ENCODE measurements at places on chromosomes 13 and 19.

- DNase-seq = no peak
Observed at GRCh38 chr13:64688893-64689677, 2541.1 kb downstream of the PCDH9 start.

DNA sequence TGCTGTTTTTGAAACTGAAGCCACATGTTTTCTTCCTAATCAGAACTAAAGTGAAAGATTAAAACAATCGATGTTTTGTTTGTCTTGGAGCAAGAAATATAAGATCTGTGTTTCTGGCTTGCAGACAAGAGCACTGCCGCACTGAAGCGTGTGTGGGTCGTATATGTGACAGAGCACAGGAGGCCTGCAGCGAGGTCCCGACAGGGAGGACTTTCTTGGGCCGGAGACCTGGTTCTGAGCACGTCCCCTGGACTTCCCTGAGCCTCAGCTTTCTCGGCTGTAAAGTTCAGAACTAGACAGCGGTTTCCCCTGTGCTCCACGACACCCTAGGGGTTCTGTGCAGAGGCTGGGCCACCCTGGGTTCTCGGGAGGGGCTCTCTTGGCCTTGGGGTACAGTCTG lies 60.5 kb downstream of the GADD45B start:
- DNase-seq = no peak

DNA sequence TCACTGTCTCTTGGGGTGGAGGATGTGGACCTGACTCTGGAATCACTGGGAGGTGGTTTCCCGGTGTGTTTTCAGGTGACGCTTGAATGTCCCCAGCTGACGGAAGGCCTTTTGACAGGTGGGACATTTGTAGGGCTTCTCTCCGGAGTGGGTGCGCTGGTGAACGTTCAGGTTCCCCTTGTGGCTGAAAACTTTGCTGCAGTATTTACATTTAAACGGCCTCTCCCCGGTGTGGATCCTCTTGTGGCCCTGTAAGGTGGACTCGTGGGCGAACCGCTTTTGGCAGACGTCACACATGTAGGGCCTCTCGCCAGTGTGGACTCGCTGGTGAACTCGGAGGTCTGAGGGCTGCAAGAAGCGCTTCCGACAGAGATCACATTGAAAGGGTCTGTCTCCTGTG lies 7.8 kb downstream of the ZSCAN5B start:
- DNase-seq = no peak

- DNase-seq = no peak
Observed at GRCh38 chr13:114065926-114066774, 66.3 kb downstream of the RASA3 start.

DNA sequence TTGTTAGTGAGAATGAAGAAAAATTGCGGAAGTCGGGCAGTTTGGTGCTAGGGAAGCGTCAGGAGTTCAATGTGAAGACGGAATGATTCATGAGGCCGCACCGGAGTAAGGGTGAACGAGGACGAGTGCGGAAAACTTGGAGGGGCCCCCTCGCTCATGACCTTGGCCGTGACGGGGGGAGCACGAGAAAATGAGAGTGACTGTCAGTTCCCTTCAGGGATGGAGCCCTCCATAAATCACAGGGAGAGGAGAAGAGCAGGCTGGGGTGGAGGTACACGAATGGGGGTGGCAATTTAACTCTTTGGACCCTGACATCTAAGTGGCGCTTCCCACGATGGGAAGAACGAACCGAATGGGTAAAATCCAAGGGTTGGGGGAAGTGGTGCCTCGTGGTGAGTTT lies 486.4 kb downstream of the TSHZ3 start:
- DNase-seq = no peak

- DNase-seq = no peak
Observed at GRCh38 chr13:26629260-26629825, 71.9 kb downstream of the WASF3 start.

- no peak for DNase-seq
Observed at GRCh38 chr19:46736531-46737297, 9.1 kb upstream of the FKRP start.

GRCh38 chr13:40181203-40181845 lies 485.1 kb downstream of the FOXO1 start:
- DNase-seq = no peak

- DNase-seq = no peak
Observed at GRCh38 chr13:24500977-24501376, 11.6 kb downstream of the PARP4 start.

DNA sequence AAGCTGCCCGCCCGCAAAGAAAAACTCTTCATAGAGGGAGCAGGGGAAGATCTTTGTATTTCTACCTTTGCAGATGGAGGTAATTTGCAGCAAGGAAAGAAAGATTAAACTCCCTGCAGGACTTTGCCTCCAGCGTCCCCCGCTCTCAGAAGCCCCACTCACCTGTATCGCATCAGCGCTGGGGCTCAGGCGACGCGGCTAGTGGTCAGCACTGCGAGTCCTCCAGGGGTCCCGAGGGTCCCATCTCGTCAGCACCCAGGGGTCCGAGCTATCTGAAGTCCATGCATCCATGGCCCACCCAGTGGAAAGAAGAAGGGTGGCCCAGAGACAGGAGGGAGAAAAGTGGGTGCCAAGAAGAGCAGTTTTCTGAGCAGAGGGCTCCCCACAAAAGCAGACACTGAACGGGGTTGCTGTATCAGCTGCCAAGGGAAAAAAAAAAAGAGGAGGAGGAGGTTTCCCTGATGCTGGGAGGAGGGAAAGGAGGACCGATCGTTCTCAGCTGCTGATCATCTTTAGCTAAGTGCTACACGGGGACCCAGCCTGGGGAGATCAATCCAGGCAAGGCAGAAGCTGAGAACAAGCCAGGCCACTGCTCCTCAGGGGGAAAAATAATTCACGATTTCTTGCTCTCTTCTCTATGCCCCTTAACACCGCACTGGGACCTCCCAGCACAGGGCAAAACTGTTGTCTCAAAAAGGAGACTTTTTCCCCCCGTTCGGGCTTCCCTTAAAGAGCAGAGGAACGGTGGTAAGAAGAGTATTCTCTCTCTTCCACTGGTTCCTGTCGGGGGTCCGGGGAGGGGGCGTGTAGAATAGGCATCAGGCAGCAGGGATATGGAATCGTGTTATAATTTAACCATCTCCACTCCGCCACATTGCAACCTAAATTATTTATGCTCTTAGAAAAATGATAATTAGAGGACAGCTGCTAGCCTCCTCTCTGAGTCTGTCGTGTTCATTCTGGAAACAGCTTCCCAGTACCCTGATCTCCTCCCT lies 117.7 kb upstream of the CACNA1A start:
- DNase-seq = no peak

DNA sequence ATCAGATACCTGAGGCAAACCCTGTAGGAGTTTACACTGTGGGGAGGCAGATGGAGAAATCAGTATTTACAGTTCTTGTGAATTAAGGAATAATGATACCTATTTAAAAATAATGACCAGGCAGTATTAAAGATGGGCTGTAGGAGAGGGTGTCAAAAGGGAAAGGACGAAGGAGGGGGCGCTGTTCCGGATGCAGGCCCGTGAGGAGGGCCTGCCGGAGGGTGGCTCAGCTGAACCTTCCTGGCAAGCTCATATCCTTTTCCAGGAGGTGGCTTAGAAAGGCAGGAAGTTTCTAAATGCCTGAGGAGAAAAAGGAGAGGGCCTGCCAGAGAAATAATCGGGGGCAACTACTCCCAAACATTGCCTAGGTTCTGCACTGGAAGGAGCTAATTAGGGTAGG lies 46.6 kb downstream of the MBNL2 start:
- DNase-seq = no peak

DNA sequence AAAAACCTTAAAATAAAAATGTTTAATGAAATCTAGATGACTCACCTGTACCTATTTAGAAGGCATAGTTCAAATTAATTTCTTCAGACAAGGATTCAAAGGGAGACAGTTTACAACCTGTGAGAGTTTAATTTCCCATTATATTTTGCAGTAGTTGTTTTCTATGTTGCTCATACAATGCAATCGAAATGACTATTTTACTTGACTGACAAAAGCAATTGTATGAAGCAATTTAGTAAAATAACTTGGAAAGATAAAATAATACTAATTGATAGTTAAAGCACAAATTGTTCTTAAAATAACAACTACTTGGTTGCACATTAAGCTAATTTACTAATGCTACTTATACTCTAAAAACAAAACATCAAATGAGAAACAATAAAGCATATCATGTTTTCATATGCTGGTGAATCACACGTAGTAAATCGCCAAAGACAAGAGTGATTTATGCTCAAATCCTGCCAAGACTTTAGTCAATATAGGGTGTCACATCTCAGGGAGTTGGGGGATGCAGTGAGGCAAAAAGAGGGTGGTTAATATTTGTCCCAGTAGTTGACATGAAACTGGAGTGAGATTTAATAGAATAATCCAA lies 6.4 kb downstream of the DACH1 start:
- no peak for DNase-seq

DNA sequence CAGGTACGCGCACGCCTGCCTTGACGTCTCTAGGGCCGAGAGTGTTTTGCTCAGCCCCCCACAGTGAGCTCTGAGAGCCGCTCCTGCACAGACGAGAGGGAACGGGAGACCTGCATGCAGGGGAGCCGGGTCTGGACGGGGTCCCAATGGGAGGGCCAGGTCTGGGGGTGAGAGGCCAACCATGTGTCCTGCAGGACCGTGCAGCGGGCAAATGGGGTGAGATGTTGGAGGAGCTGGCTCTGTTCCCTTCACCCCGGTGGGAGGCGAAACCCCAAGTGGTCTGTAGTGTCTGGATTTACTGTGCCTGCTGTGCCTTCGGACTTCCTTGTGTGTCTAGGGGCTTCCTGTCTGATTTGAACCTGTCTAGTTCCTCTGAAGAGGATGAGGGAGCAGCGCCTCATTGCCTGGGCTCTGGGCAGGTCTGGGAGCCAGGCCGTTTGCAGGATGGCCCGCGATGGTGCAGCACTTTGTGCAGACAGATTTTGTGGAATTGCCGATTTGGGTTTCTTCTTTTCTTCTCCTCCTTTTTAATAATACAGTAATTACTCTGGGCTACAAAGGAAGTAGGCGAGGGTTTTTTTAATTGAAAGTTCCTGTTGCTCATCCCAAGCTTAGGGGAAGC lies 2.1 kb downstream of the CSNK1G2 start:
- no peak for DNase-seq

GRCh38 chr13:32124743-32125142 lies 93.2 kb downstream of the FRY start:
- no peak for DNase-seq

DNA sequence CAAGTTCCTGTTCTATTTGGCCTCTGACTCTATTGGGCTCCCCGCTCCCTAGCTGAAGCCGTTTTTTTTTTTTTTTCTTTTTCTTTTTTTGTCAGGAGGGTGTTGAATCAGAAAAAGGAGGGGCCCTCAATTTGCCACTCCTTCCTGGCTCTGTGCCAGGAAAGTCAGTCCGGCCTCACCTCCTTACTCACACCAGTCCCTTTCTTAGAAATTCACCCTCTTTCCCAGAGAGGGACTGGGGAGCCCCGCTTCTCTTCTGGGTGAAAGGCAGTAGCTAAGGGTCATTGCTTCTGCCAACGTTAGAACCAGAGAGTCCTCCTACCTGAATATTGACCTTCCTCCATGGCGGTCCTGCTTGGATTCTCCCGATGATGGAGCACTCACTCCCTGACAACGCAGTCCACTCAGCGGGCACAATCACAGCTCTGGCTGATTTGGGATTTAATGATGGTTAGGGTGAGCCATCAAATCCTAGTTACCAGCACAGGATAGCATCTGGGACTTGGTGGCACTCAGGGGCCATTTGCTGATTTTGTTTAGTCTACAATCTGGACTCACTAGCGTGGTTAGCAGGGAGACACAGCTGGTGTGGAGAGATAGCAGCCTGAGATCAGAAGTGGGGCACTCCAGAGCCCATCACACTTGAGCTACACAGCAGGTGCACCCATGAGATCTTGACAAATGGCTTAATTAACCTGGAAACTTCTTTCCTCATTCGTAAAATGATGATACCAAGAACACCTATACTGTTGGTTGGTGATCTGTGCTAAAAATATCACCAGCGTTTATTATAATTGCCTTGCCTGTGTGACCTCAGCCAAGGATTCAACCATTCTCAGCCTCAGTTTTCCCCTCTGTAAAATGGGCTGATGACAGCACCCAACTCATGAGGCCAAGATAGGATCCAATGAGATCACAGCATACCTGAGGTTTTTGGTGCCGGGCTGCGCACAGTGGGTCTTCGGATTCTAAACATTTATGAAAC lies 2.2 kb downstream of the FCER2 start:
- no peak for DNase-seq
